ENCODE measurements at places on chromosomes 7 and 10. TPM values are rescaled to one million over a fixed set of nuclear protein-coding genes. Genes with fewer than 3 reads are reported as not detected.

DNA sequence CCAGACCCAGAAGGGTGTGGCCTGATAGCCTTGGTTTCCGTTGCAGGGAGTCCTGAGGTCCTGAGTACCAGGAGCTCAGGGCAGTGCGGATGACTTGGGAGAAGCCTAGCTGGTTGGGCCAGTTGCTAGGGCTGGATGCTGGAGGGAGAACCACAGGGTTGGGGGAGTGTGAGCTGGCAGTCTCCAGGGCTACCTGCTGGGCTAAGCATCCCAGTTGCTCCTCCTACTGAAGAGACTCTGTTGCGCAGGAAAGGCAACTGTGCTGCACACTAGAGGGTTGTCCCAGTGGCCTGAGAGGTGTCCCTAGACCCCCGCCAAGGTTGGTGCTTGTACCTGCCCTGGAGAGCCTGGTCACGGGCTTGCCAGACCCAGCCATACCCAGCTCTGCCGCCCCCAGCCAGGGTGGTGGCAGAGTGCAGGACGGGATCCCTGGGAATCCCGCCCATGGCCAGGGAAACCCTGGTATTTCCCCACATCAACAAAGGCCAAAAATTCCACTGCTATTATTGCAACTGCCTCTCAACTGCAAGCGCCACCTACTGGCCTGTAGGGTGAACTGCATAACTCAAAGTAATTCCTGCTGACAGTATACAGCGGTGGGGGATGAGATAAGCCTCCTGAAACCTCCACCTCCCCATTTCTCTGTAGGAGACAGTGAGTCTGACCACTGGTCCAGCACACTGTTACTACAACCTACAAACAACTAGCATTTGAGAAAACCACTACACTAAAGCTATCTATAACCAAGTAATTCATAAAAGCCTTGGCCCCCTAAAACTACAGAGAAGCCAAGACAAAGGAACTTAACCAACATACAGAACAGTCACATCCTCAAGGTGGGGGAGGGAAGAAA, 67.6 kb upstream of the DDC start:
- DNase-seq, result peak; percentile 68

- no peak for DNase-seq
These were observed 16.2 kb upstream of the SND1 start for GRCh38 chr7:127635659-127636285.

- no peak for DNase-seq
These were observed 13.3 kb upstream of the IFIT1B start for GRCh38 chr10:89364531-89364930.

DNA sequence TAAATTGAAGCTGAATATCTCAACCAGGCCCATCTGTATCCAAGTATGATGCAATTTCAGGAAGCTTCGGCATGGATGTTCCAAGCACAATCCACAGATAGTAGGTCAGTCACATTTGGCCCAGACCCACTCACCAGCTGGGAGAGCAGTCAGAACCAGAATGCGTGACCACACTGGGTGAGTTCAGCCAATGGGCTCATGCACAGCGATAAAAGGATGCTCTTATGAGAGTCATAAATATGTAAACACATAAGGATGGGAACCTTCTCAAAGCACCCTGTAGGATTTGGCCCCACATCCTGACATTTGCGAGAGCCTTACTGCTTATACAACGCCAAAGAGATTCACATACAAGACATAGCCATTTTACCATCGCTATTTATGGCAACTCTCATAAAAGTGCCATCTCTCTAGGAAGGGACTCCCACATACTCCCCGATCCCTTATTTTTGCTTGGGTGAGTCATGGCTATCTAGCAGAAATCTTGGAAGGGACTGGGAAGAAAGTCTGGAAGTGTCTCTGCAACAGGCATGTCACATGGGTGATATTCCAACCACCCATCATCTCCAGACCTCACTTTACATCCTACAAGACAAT, 3.0 kb downstream of the AFAP1L2 start:
- no peak for DNase-seq

Gene CALHM3
- total RNA-seq, result not detected

GRCh38 chr10:128473911-128474310, 347.7 kb upstream of the MKI67 start:
- DNase-seq, result no peak

Gene EBF3
- not detected for total RNA-seq

- no peak for DNase-seq
These were observed 65.8 kb downstream of the BLNK start for GRCh38 chr10:96205580-96205979.

Gene ACBD7
- not detected for total RNA-seq

GRCh38 chr7:83614112-83614511, 34.8 kb downstream of the SEMA3E start:
- DNase-seq, result no peak

- no peak for DNase-seq
These were observed 116.9 kb downstream of the SVOPL start for GRCh38 chr7:138584283-138584682.

DNA sequence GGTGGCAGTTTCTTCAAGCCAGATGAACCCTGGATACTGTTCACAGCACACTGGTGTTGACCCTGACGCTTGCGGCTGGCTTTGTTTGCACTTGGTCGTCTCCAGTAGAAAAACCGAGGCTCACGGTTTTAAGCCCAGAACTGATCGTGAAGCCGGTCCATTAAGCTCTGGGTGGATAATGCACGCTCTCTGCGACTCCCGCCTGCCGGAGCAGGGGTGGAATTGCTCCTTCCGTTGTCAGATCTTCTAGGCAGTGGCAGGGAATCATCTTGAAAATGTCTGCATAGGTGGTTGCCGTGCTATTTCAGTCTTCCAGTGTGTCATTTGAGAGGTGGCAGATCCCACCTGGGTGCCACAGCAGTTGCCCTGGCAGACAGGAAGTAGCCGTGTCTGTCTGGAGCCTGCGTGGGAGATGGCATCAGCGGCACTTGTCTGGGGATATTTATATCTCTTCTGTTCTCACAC, 35.9 kb upstream of the AP5Z1 start:
- DNase-seq, result peak; percentile 46

GRCh38 chr10:97919012-97919411, 69.4 kb downstream of the GOLGA7B start:
- DNase-seq, result no peak

DNA sequence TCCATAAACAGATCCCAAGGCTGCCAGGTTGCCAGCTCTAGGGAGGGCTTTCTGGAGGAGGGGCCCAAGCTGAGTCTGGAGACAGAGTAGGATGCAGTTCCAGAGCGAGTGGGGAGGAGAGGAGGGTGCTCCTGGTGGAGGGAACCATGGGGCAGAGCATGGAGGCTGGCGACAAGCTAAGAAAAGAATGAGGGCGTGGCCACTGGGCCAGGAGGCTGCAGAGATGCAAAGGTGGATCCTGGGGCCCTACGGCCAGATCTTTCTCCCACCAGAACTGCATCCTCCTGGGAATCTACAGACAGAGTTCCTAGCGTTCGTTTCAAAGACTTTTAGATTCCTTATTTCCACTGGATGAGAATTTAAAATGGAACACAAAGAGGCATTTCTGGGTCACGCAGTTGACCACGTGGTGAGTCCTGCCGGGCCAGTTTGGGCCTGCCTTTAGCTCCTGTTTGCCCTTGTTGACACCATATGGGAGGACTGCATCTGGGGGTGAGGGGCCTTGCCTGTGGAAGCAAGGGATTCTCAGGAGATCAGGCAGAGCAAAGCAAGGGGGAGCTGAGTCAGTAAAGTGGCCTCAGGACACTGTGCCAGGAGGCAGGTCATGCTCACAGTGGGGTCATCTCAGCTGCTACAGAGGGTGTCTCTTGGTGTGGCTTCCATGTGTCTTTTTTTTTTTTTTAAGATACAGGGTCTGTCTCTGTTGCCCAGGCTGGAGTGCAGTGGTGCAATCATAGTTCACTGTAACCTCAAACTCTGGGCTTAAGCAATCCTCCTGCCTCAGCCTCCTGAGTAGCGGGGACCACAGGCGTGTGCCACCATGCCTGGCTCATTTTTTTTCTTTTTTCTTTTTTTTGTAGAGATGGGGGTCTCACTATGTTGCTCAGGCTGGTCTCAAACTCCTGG, 137.8 kb downstream of the SH3PXD2A start:
- no peak for DNase-seq

GRCh38 chr7:33883671-33883965, 21.7 kb upstream of the BMPER start:
- DNase-seq, result no peak

Gene ANXA8
- total RNA-seq, result 25.6 TPM

- DNase-seq, result no peak
These were observed 75.4 kb downstream of the ADARB2 start for GRCh38 chr10:1661859-1662437.

DNA sequence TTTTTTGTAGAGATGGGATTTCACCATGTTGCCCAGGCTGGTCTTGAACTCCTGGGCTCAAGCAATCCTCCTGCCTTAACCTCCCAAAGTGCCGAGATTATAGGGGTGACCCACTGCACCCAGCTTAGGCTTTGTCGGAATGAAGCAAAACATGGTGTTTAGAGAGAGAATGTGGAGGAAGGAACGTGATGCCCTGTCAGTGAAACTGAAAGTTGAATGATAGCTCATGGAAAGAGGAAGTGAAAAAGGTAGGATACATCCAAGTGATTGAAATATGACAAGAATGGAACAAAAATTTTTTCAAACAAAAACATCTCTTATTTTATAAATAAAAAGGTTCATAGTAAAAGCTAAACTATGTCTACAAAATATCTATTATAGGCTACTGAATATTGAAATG, 5.9 kb downstream of the AKAP9 start:
- DNase-seq, result no peak

Gene PAPOLB
- total RNA-seq, result 2.1 TPM

GRCh38 chr7:113099284-113099919, 12.8 kb upstream of the GPR85 start:
- DNase-seq, result no peak

GRCh38 chr7:86667732-86668131, 24.0 kb downstream of the GRM3 start:
- no peak for DNase-seq

Gene INPP5A
- total RNA-seq, result 35.5 TPM

Gene GBX1
- total RNA-seq, result not detected

DNA sequence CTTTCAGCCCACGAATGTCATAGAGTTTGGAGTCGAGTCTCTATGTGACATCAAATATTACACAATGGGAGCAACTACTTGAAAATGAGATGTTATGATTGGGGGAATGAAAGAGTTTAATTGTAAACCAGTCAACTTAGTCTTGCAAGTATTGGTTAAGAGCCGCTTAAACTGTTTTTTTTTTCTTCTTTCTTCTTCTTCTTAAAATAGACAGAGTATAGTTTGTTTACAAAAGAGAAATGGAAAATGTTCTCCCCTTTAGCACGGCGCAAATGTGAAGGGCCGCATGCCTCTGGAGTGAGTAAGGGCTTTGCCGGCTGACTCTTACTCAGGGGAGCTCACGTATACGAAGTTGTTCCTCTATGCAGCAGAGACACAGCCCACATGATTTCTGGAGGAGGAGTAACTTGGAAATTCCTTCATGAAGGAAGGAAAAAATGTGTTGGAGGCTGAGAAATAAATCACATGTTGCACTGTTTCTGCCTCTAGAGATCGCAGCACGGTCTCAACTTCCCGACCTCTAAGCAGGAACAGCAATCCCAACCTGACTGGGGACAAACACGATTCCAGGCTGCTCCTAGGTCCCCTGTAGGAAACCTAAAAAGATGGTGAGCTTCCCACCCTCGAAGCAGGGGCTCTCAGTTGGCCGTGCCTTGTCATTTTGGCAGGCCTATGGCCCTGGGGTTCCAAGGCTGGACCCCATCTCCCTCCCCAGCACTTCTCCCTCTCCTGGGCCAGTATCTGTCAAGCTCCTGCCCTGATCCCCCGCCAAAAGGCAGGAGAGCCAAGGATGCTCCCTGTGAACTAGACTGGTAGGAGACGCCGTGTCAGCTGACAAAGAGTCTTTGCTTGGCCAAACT, 44.8 kb downstream of the MYOF start:
- DNase-seq, result no peak

DNA sequence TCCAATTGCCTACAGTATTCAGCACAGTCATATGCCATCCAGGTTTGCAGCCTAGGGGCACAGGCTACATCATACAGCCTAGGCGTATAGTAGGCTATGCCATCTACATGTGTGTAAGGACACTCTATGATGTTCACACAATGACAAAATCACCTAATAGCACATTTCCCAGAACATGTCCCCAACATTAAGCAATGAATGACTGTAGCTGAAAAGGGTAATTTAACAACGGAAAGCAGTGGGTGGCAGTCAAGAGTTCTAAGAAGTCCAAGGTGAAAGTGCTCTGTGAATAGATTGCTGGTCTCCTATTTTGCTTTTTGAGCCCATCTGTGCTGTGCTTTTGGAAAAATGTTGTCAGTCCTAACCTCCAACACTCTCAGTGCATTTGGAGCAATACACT, 162.6 kb downstream of the KLF6 start:
- DNase-seq, result no peak

GRCh38 chr7:142873281-142873784, 12.2 kb downstream of the TRPV6 start:
- DNase-seq, result no peak

Gene MASTL
- 10.4 TPM for total RNA-seq

DNA sequence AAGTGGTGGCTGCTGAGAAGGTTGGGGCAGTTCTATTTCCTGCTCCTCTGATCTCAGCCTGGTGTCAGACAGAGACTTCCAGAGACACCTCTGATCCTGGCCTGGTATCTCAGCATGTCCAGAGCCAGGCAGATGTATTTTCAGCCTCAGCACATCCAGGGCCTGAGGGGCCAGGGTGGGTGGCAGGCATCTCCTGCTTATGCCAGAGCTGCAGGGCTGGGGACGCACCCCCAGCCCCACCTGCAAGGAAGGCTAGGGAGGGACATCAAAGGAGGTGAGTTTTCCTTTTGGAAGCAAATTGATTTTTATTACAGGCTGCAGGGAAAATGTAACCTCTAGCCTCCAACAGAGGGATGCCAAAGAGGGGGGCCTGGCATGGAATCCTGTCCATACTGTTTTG, 36.7 kb downstream of the CFAP46 start:
- DNase-seq, result no peak

Gene GRID2IP
- total RNA-seq, result 0.30 TPM

DNA sequence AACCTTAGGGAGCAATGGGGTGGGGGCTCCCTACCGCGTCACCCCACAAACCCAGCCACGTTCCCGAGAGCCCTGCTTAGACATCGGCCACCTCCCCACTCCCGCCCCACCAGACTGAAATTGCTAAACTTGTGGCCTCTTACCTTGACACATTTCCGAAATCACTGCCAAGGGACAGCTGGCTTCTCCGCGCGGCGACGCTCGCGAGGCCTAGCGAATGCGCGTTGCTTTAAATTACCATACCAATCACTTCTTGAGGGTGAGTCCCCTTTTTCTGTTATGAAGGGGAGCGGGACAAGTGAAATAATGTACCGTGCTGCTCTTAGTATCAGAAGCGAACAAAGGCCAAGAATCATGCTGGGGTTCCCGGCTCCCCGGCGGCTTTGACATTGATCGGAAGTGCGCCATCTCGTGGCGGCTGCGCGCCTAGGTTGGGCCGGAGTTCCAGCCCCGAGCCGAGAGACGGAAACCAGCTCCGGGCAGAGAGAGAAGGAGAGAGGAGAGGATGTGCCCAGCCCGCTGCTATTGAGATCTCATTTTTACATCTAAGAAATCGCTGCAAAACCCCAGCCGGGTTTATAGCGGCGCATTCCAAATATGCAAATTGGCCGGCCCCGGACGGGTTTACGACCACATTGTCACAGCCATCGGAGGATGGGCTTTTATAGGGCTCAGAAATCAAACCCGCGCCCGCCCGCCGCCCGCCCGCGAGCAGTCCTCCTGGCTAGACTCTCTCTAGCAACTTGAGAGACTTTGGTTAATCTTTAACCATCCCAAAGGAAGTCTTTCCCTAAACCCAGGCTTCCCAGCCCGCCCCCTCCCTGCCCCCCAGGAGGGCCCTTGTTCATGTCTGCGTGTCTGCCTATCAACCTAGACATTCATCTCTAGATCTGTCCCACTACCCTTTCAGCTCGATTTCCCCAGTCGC, 5.3 kb downstream of the HOXA11 start:
- DNase-seq, result peak; percentile 51

- no peak for DNase-seq
These were observed 117.4 kb downstream of the RNLS start for GRCh38 chr10:88465765-88466164.

Gene KLF14
- not detected for total RNA-seq

Measured in upper lobe of left lung (tissue), 6 donors.